ENCODE measurements at places on chromosomes 16 and 17. TPM values are rescaled to one million over a fixed set of nuclear protein-coding genes. Genes with fewer than 3 reads are reported as not detected.
A peak's percentile ranks its signal among the peaks of the same experiment; 100 is the strongest.

- no peak for DNase-seq
These were observed 2.2 kb downstream of the LDHD start for GRCh38 chr16:75114179-75114945.

- DNase-seq, result no peak
These were observed 560 bp downstream of the TELO2 start for GRCh38 chr16:1493746-1494094.

GRCh38 chr17:63848834-63849689 is 6.6 kb upstream of the SMARCD2 start:
- DNase-seq, result peak; percentile 98

DNA sequence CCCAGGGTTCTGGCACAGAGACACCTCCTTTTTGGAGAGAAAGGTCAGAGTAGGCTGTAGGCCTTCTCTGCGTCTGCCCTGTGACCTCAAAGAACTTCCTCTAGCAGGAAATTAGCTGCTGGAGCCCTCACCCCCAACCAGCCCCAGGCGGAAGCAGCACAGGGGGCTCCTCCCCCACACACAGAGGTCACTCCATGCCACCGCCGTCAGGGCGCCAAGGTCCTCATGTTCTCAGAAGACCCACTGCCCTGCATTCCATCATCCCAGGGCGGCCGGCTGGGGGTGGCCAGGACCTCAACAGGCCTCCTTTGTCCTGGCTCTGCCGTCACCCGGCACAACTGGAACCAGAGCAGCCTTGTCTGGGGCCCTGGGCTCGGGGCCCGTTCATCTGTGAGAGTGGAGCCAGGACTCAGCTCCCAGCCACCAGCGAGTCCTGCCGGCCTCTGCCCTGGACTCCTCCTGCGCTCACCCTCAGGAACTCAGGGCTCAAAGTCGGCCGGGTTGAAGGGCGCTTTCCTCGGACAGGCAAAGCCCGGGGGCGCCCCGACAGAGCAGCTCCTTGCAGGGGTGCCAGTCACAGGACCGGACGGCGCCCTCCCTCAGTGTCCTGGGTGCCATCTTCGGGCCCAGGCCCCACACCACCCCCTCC is 1.2 kb downstream of the TMC6 start:
- DNase-seq, result no peak

Gene CACNG3
- not detected for total RNA-seq

DNA sequence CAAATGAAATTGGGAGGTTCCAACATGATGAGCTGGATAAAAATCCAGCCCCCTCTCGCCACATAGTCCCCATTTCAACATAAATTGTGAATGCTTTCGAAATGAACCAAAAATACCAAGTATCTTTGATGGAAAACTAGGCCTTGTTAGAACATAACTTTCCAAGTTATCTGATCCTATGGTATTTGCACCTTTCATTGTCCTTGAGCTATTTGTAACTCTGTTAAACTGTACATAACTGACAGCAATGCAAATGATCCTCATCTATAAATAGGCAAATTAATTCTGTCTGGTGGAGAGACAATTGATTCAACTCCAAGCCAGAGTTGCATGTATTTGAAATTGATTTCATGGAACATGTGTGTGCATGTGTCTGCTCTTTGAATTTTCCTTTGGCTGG is 18.2 kb downstream of the CMTM4 start:
- DNase-seq, result no peak
